Fibroblast of villous mesenchyme (primary cell): ENCODE measurements at places on chromosomes 2 and 18. TPM values are rescaled to one million over a fixed set of nuclear protein-coding genes. Genes with fewer than 3 reads are reported as not detected.
A peak's percentile ranks its signal among the peaks of the same experiment; 100 is the strongest.

GRCh38 chr18:9758624-9759075 is 50.5 kb downstream of the RAB31 start:
- DNase-seq: no peak

- no peak for DNase-seq
These were observed 18.8 kb upstream of the RHOB start for GRCh38 chr2:20427931-20428526.

GRCh38 chr2:82690757-82691411 is 1768.2 kb downstream of the SUCLG1 start:
- no peak for DNase-seq

GRCh38 chr2:37315364-37315763 is 9.3 kb downstream of the PRKD3 start:
- no peak for DNase-seq

- DNase-seq: no peak
These were observed 1650.9 kb upstream of the TMEFF2 start for GRCh38 chr2:193845604-193846003.

DNA sequence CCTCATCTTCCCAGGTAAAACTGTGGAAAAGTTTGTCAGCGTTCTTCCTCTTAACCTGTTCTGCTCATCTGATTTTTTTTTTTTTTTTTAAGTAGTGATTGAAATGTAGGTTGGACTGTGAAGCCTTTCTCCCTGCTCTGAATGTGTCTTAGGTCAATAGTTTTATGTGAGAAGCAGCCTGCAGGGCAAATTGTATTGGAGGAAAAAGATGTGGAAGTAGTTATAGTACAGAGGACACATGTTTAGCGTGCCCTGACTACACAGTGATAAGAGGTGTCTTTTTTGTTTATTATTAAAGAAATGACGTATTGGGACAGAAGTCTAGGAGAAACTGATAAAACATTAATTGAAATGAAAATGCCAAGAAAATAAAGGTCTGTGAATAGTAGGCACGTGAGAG is 1.5 kb downstream of the MTA3 start:
- no peak for DNase-seq

GRCh38 chr2:224109751-224110150 is 70.7 kb upstream of the SERPINE2 start:
- DNase-seq: no peak

DNA sequence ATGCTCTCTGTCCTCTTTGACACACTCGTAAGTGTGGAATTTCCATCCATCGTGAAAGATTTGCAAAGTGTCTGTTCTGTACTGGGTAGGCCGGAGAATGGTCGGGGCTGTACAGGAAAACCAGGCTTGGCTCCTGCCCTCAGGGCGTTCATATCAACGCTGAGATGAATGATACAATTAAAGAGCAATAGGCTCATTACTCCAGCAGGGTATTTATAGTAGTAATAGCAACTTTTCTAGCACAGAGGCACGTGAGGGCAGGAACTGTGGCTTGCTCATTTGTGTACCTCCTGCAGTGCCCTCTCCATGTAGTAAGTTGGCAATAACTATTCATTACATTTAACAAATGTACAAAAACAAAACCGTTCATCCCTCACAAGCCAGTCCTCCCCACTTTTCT is 5.3 kb upstream of the NCK2 start:
- no peak for DNase-seq

DNA sequence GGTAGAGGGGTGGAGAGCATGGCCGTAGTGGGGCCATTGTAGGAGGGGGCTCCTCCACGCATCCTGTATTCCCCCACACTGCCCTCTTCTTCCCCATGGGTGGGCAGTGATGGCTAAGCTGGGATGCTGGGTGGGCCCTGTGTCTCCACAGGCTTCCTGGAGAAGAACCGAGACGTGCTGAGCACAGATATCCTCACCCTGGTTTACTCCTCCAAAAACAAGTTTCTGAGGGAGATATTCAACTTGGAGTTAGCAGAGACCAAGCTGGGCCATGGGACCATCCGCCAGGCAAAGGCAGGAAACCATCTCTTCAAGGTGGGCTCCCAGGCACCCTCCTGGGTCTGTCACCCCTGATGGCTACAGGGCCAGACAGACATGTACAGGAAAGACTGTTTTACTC is 52.8 kb downstream of the MYO7B start:
- no peak for DNase-seq

DNA sequence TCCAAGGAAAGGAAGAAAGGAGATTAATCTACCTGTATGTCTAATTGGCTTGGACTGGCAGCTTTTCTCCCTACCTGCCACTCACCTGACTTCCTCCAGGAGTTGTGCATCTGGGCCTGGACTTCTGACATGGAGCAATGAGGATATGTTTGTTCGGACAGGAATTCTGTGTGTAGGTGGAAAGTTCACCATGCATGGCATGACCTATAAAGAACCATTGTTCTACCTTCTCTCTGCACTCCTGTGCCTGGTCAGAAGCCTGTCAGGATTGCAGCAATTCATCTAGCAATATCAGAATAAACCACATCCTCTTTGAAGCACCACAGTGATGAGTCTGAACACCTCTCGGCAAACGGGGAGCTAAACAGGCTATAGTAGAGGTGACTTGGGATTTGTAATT is 20.8 kb downstream of the CCDC85A start:
- DNase-seq: no peak

DNA sequence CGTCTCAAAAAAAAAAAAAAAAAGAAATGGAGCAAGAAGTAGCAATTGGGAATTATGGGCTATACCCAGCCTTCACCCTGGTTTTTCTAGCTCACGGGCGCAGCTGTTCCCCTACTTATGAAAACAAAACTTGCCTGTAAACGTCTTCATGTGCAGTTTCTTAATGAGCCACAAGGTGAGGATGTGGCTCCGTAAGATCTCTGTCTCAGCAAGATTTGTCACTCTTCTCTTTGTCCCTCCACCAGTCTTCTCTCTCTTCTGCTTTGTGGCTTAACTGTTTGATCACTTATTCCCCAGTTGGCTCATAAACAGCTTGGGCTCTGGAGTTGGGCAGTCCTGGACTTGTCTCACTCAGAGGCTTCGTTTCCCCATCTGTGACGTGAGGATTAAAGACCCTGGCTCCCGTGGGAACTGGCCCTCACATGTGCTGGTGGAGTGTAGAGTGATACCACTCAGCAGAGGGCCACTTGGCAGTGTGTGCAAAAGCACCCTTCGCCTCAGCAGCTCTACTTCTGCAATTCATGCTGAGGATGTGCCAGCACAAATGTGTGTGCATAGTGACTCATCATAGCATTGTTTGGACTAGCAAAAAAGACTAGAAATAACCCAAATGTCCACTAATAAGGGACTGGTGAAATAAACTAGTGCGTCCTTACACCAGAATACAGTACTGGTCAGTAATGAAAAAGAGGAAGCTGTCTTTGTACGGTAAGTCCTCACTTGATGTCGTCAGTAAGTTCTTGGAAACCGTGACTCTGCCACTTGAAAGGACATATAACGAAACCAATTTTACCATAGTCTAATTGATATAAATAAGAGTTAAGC is 8.7 kb downstream of the CEP68 start:
- DNase-seq: peak; percentile 82

Gene SPRED2
- 9.5 and 10.0 TPM in 2 replicates for total RNA-seq
